ENCODE measurements at places on chromosomes 2 and 18.

DNA sequence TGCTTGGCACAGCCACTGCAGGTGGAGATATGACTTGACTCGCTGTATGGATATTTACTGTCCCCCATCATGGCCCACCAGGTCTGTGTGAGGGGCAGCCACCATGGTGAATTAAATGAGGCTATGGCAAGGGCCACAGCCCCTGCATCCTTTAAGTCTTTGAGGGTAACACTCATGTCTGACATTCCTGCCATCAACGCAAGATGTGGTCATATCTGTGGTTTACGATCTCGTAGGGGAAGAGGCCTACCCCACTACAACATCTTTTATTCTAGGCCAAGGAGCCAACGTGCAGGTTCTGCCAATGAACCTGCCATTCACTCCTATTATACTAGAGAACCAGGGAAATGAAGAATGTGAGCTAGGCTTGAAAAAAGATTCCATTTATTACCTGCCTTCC is 381.6 kb upstream of the ID2 start:
- no peak for DNase-seq

DNA sequence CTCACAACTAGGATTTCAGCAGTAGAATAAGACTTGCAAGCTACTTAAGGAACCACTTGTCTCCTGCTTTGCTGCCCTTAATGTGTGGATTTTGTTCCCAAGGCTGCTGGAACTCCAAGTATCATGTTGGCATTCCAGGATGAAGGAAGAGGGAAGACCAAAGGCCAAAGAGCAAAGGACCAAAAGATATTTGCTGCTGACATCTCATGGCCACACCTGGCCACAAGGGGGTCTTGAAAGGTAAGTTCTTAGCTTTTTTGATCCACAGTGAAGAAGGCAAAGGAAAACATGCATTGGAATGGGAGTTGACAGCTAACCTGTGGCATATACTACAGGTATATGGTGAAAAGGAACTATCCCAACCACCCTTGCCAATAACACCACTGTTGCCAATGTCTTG is 3.9 kb upstream of the MATN3 start:
- DNase-seq, result no peak

DNA sequence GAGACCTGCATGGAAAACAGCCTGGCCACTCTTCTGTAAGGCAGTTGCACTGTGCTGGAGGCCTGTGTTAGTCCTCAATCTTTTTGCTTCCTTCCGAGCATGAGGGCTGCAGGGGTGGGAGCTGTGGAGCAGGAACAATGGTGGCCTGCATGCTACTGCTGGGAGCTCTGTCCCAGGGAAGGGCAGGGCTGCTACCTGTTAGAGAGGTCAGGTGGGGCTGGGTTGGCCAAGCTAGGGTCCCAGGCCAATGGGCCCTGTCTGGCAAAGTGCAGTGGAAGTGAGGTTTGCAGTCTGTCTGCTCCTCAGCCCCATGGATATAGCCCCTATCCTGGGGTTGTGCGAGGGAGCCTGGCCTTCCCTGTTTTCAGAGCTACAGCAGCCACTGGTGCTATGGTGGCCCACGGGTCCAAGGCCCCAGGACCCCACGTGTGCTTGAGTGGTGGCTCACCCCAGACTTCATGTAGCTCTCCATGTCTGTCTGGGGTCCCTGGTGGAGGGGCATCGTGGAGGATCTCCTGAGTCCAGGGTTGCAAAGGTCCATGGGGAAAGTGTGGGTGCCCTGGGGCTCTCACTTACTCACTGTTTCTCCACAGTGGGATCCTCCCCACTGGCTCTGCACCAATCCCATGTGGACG is 1212.6 kb upstream of the NXPH2 start:
- no peak for DNase-seq

- no peak for DNase-seq
Measured at GRCh38 chr2:7516484-7517063, 599.4 kb downstream of the RNF144A start.

GRCh38 chr2:158412206-158412605 is 44.3 kb downstream of the CCDC148 start:
- DNase-seq, result no peak

DNA sequence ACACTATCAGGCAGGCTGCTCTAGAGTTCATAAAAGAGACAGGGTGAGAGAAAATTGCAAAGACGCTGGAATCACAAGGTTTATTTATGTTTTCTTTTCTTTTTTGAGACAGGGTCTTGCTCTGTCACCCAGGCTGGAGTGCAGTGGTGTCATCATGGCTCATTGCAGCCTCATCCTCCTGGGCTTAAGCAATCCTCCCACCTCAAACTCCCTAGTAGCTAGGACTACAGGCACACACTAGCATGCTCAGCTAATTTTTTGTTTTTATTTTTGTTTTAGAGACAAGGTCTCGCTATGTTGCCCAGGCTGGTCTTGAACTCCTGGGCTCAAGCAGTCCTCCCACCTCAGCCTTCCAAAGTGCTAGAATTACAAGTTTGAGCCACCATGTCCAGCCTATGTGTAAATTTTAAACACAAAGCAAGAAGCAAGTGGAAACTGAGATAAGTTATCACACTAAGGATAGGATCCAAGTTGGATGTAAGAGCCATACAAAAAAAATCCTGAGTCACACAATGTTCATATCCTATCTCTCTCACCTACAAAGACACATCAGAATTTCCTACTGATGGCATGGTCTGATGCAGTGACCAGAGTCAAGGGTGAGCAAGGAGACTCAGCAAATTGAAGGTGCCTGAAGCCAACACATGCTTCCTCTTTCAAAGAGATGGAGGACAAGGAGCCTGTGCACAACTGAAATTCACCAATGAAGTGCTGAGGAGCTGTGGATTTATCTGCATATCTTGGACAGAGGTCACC is 31.4 kb downstream of the MYL12B start:
- DNase-seq, result no peak

DNA sequence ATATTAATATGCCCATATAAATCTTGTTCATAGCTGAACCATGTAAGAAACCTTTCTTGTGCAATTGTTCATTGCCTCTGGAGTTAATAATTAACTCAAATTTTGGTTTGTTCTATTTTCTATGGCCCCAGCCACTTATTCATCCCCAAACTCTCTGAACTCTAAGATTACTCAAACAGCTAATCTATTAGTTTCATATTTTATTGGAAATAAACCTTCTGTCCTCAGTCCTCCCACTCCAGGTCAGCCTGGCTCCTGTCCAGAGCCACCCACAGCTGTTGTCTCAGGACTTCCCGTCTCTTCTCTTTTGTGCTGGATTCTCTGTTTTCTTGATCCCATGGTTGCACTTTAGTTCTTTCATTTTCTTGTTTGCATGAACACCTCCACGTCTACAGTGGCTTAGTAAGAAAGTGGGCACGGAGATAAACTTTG is 4.4 kb upstream of the RNF103 start:
- peak; percentile 18 for DNase-seq

GRCh38 chr2:242053921-242054320 is 184.4 kb downstream of the RTP5 start:
- no peak for DNase-seq

DNA sequence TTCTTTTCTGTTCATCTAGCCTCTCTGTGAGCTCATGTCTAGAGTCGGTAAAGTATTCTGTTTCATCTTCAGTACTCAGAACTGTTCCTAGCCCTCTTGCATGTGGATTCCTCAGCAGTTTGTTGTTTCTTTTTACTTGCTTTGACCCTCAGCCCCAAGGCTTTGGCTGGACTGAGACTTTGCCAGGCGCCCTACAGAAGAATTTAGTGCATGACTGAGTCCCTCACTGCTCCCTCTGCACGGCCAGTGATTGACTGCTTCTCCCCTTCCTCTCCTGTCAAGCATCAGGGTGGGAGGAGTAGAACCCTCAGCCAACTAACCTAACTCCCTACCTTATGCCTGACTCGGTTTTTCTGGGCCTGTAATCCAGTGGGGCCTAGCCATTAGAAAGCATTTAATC is 109.8 kb downstream of the ESCO1 start:
- DNase-seq, result no peak

GRCh38 chr18:48161911-48162698 is 231.6 kb upstream of the SMAD2 start:
- no peak for DNase-seq

GRCh38 chr2:7725850-7726242 is 808.6 kb downstream of the RNF144A start:
- DNase-seq, result no peak

- peak; percentile 36 for DNase-seq
Measured at GRCh38 chr2:11175293-11175795, 20.1 kb downstream of the SLC66A3 start.

DNA sequence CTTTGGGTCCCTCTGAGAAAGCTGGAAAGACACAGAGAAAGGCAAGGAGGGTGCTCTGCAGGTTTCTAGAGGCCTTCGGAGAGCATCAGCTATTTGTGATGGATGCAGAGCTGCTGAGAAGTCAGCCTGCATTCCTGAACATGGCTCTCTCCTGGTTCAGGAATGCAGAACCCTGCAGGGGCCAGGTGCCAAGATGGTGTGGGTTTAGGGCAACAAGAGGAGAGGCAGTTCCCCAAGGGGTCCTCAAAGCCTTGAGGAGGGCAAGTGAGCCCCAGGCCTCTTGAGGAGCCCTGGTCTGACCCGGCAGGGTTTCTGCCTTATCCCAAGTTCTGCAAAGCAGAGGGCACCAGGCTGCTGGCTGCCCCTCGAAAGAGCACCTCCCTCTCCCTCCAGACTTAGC is 93.3 kb downstream of the HS1BP3 start:
- DNase-seq, result no peak

DNA sequence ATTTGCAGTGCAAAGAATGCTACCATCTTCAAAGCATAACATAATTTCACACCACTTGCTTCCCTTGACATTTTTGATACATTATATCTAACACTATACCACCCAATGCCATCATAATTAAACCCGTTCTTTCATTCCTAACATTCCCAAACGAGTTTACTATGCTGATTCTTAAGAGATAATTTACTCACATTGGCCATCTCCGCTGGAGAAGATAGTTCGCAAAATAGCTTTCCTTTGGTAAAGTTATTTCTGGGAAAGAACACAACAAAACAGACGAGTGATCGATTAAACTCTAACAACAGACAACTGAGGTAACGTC is 716 bp downstream of the MMADHC start:
- no peak for DNase-seq

- no peak for DNase-seq
Measured at GRCh38 chr2:173896755-173897154, 68.4 kb downstream of the SP3 start.

DNA sequence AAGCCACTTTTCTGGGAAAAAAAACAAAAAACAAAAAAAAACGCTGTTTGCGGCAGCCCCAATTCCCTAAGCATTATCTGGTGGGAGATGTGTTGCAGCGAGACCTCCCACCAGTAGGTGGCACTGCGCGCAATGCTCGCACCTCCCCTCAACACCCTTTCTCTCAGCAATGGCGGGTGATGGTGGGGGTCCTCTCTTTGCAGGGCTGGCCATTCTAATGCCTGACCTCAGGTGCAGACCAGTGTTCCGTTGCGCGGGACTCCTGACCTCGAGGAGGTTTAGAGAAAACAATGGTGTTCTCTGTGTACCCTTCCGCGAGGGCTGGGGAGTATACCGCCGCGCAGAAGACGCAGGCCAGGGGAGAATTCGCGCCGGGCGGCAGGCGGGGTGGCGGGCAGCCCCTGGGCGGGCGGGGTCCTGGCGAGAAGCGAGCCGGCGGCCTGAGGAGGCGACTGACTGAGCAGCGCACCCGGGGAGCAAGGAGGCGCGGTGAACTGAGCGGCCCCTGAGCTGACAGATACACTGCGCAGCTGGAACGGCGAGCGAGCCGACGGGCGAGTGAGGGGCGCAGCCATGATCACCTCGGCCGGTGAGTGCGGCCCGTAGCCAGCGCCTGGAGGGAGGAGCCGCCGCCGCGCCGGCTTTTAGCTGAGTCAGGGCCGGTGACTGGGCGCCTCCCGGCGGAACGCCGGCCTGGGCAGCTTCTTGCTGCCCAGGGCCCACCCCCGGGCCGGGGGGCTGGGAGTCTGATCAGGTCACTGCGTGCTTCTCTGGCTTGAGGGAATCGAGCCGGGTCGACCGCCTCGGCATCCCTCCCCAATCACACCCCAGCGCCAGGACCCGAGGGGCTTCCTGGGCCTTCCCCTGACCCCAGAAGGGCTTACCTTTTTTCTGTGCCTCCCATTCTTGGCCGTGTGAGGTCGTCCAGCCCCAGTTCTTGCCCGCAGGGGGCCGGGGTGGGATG is at the start of gene PSMD1:
Gene PSMD1, plus strand, starts transcription at position 415 of the 964 bp plus-strand sequence. Its CDS starts 159 bp downstream, at position 574.
- peak; percentile 95 for DNase-seq

DNA sequence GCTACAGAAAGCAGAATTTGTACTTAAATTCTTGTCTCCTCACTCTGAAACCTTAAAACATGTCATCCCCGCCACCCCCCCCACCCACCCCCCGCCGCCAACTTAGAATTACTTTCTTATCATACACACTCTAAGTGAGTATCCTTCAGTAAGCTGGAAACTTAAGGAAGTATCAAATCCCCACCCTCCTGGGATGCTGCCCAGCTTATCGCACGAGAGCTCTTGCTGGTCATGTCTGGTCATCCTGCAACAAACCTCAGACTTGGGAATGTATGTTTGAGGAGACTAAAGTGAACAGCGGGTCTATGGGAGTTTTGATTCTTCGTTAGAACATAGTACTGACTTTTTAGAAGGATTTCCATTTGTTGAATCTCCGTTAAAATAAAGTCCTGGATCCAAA is 203.3 kb downstream of the PTGR3 start:
- no peak for DNase-seq

- DNase-seq, result peak; percentile 63
Measured at GRCh38 chr18:43571078-43571689, 293.9 kb upstream of the SYT4 start.

DNA sequence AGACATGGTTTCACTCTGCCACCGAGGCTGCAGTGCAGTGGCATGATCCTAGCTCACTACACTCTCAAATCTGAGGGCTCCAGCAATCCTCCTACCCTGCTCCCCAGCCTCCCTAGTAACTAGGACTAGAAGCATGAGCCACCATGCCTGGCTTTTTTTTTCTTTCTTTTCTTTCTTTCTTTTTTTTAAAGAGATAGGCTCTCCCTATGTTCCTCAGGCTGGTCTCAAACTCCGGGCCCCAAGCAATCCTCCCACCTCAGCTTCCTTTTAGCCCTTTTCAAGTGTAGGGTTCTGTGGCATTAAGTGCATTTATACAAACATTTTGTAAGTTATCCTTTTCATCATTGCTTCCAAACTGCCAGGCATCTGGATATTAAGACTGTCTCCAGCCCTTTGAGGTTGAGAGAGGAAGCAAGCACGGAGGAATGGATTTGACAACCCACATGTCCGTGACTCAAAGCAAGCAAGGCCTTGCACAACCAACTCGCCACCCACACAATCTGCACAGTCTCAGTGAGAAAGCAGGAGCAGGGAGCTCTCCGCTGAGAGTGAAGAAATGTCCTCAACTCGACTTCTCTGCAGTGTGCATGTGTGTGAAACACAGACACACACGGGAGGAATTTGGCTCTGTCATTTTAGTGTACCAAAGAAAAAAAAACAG is 65.6 kb downstream of the ATP8B1 start:
- DNase-seq, result peak; percentile 96

Data from suppressor macrophage treated with lipopolysaccharide for 4 hours (primary cell).